Fibroblast of pulmonary artery (primary cell): ENCODE measurements at places on chromosomes 7 and 10.

GRCh38 chr10:3800586-3800985 lies 15.6 kb upstream of the KLF6 start:
- no peak for DNase-seq

DNA sequence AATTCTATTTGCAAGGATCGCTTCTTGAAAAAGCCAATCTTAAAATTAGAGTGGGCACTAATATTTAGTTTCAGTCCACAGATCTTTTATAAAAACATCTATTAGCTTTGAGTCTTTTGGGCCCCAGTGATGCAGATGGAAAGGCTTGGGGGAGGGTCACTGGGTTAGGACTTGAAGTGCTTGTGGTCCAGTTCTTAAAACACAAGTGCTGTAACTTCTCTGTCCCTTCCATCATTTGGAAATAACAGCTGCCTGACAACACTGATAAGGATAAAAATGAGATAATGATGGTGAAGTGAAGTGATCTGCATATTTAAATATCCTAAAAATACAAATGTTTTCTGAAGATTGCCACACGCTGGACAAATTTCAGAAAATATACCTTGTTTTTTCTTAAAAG lies 37.1 kb upstream of the ZRANB1 start:
- DNase-seq = no peak

DNA sequence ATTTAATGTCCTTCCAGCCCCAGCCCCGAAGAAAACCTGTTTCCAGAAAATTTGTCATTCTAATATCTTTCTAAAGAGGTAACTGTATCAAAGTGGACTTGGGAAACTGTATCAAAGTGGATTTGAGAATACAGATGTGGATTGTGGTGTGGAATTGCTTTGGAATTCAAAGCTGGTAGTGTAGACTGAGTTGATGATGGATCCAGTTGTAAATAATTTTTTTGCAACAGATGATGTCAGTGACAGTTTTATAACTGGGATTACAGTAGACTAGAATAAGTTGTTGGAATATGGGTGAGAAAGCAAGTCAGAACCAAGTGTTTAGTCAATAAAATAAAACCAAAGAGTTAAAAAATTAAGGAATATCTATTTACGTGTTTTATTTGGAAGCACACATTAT lies 202.1 kb downstream of the LRMDA start:
- no peak for DNase-seq

GRCh38 chr10:59805014-59805413 lies 51.8 kb upstream of the MRLN start:
- peak; percentile 30 for DNase-seq

- DNase-seq = peak; percentile 82
Observed at GRCh38 chr7:130758429-130759056, 24.5 kb upstream of the KLF14 start.

DNA sequence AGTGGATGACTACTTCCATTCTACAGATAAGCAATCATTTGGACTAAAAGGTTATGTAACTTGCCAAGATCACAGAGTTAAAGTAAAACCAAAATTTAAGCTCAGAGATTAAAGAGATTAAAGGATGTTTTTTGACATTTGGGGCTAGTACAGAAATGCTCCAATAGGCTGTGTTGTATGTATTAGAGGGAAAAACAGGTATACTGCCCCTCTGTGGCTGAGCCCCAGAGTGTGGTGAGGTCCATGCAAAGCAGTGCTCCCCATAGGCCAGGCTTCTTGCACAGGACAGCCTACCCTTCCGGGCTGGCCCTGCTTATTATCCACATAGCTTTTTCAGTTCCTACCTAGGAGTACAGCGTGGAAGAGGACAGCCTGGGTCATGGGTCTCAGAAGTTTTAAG lies 322.8 kb downstream of the POM121L12 start:
- no peak for DNase-seq

DNA sequence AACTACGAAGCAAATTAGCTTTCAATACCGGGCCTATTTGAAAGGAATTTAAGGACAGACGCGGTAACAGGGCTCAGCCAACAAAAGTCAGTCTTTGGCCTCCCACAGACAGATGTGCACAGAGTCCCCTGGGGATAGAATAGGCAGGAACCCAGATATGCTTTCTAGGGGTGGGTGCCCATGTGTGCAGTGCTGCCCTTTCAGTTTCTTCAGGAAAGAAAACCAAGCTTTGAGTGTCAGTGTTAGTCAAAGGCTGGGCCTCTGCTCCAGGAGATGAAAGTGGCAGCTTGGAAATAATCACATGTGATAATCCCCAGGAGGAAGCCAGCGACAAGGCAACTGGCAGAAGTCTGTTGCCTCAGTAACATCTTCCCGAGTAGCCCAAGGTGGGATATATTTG lies 43.8 kb upstream of the CSTF2T start:
- no peak for DNase-seq

DNA sequence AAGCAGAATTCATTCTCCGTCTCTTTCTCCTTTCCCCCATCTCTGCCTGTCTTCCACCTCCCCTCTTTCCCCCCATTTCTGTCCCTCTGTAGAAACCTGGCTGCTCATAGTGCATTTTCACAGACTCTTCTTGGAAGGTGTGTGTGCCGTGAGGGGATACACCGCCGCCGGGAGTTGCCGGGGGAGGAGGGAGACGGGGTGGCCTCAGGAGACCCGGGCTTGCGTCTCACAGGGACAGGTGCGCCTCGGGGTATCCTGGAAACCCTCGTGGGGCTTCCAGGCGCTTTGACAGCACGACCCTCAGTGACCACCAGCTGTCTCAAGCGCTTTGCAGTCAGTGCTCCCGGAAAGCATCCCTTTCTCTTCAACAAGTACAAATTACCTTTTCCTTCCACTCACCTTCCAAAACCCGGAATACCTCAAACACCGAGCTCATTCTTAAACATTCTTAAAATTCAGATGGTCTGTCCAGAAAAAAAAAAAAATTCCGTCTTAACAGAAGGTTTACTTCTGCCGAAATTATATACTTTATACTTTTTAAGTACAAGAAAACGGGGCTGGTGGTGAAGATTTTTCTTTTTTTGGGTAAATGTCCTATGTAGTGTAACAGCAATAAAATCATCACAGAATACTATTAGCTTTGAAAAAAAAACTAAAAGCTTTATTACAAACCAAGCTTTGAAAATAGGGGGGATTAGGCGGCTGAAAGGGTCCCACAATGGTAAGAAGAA lies 8.2 kb downstream of the EMX2 start:
- DNase-seq = no peak

GRCh38 chr10:65319493-65319892 lies 1606.3 kb upstream of the LRRTM3 start:
- no peak for DNase-seq

- DNase-seq = peak; percentile 50
Observed at GRCh38 chr7:132516042-132516840, 60.0 kb downstream of the PLXNA4 start.

GRCh38 chr7:17274551-17275245 lies 23.8 kb upstream of the AHR start:
- DNase-seq = peak; percentile 78

- peak; percentile 8 for DNase-seq
Observed at GRCh38 chr7:122975341-122975740, 20.2 kb downstream of the TAS2R16 start.

DNA sequence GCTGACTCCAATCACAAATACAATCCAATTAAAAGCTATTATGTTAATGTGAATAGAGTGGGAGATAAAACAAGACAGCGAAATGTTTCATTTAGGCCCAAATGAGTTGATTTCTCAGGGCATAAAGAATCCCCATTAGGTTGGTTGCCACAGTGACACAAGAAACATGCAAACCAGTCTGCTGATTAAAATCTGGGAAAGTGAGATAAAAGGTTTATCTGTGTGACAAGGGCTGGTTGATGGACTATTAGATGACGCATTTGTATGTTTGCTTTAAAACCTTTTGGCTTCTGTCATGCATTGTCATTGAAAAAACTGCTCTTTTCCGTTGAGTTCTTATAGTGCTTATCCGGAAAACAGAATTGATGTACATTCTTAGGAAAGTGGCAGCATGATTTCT lies 658.2 kb downstream of the GATA3 start:
- no peak for DNase-seq

DNA sequence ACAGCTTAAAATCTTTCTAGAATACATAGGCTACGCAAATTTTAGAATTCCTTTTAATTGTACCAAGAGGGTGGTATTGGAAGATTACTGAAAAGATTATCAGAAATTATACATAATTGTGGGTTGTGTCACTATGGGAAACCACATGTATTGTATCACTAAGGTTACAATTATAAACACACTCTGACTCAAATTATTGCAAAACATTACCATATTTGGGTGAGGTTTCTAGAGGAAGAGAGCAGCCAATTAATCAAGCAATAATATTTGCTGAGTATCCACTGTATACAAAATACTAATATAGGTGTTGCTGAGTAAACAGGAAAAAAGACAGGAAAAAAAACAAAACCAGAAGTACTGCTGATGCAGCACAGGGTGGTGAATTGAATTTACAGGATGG lies 3.1 kb upstream of the CAPZA2 start:
- peak; percentile 88 for DNase-seq

GRCh38 chr10:82208726-82209125 lies 333.7 kb downstream of the NRG3 start:
- DNase-seq = no peak

GRCh38 chr7:69957661-69958060 lies 359.4 kb downstream of the AUTS2 start:
- no peak for DNase-seq

- DNase-seq = no peak
Observed at GRCh38 chr10:22370320-22370719, 25.0 kb downstream of the SPAG6 start.

DNA sequence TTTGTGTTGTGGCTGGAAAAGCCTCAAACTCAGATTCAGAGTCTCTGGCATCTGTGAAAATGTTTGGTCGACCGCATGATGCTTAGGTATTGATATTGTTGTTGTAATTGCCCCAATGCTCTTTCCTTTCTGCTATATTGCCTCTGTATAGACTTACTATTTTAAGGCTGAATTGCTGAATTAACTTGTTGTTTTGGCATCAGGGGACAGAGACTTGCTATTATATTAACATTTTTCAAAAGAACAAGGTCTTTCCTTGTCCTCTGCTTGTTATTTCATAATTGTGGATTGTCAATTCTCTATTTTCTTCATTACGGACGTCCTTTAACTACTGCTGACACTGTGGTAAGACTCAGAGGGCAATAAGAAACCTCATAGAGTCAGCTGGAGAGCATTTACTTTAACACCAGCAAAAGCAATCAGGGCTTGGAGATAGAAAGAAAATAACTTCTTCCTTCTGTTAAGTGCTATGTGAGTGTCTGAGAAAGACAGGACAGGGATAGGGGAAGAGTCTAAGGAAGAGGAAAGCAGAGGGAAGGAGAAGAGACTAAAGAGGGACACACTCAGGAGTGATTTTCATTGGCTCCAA lies 17.6 kb downstream of the CPED1 start:
- no peak for DNase-seq

GRCh38 chr7:129238546-129238945 lies 13.7 kb downstream of the AHCYL2 start:
- DNase-seq = no peak

- DNase-seq = no peak
Observed at GRCh38 chr10:75398692-75399460, 2.7 kb downstream of the ZNF503 start.

- DNase-seq = peak; percentile 76
Observed at GRCh38 chr10:60444494-60445064, 54.9 kb upstream of the ANK3 start.

DNA sequence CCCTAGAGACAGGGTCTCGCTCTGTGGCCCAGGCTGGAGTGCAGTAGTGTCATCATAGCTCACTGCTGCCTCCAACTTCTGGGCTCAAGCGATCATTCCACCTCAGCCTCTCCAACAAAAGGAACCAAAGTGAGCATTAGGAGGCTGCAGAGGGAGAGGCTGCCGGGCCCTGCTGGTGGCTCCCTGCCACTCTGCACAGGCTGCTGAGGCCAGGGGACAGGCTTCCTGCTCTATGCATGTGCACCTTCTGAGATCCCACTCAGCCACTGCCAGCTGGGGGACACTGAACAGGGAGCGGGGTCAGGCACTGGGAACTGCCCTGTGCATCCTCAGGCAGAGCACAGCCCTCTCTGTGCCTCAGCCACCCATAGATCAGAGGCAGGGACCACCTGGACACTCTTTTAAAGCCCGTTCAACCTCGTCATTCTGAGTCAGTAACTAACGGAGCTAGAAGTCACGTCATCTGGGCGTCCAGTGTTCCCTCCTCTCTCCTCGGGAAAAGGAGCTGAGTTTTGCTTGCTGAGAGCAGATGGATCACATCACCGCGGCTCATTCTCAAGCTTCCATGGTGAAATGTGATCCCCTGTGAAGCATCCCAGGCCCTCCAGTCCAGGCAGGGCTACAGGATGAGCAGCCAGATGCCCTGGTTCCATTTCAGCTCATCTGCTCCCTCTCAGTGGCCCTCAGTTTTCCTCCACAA lies 109.6 kb downstream of the MYL10 start:
- peak; percentile 17 for DNase-seq

- no peak for DNase-seq
Observed at GRCh38 chr7:12107841-12108254, 103.2 kb upstream of the TMEM106B start.

DNA sequence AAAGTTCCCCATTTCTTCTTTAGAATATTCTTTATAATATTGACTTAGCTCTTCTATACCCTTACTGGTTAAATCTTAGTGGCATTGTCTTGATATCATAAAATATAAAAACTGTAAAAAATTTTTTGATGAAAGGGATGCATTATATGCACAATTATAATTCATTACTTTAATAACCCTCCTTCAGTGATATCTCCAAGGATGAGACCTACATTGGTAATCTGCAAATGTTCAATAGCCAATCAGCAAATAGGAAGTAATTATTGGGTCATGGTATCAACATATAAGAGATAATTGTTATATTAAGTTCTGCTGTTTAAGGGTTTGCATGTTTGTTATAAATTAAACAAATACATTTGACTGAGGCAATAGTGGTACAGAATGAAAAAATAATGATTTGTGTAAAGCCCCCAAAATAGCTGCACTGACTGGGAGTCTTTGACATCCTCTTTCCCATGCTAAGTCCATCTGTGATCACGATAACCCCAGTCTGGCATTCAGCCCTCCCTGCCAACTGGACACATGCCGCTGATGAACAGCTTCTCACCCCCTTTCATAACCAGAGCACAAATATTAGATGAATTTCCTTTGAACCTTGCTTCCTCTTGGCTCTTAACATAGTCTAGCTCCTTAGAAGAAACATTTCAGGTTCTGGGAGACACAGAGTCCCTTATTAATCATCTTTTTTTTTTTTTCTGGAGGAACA lies 169.5 kb downstream of the CPED1 start:
- no peak for DNase-seq

- DNase-seq = peak; percentile 24
Observed at GRCh38 chr10:21934307-21934706, 69.2 kb downstream of the DNAJC1 start.

DNA sequence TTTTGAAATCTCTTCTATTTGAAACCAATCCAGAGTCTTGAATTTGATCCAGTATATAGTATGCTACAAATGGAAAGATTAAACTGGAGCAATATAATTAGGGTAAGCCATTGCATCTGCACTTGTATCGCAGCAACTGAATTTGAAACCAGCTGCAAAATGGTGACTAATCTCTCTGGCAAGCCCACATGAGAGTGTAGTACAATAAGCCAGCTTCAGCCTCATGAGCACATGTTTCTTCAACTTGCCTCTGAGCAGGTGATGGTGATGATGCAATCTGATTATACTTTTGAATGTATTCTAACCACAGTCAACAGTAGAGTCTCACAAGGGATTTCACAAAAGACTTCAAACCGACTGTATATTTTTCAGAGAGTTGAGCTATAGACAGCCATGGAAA lies 829 bp upstream of the RPA3 start:
- DNase-seq = peak; percentile 93
